ENCODE measurements at places on chromosomes 7 and 10.

DNA sequence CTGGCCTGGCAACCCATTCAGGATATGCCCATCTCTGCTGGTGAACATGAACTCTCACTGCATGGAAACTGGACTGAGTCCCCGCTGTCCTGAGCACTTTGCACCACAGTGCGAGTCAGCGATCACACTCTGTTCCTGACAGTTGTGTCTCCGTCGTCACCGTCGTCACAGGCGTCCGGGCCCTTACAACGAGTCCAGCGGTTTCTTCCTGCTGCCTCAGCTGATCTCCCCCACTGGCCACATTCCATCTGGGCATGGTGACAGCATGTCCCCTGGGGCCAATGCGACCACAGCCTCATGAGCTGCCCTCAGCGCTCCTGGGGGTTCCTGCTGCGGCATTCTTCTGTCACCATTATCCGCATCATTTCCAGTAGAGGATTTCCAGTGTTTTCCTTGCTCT lies 76.8 kb upstream of the KLF6 start:
- DNase-seq, result no peak

- no peak for DNase-seq
Observed at GRCh38 chr7:3215624-3216585, 85.1 kb upstream of the SDK1 start.

DNA sequence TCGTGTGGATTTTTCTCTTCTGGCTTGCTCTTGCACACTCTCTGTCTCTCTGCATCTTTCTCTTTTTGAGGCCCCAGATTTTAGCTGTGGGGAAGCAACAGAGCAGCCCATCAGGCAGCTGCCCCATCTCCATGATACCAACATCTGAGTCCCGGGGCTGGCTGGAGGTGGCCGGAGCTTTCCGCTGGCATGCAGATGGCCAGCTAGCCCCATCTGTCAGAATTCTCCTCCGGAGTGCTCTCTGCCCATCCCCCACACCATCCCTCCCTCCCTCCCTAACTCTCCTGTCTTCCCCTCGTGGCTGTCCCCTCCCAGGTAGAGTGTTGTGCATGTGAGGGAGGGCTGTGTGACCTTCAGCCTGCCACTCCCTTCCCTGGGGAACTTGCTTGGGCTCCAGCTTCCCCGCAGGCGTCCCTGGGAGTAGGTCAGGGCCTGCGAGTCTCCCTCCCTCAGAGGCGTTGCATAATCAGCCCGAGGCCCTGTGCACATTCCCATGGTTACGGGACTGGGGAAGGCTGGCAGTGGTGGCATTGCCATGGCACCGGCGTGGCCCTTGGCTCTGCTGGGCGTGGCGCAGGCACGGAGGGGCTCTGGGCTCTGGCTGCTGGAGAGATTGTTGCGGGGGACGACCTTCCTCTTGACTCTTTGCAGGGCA lies 24.7 kb downstream of the GHRHR start:
- no peak for DNase-seq

DNA sequence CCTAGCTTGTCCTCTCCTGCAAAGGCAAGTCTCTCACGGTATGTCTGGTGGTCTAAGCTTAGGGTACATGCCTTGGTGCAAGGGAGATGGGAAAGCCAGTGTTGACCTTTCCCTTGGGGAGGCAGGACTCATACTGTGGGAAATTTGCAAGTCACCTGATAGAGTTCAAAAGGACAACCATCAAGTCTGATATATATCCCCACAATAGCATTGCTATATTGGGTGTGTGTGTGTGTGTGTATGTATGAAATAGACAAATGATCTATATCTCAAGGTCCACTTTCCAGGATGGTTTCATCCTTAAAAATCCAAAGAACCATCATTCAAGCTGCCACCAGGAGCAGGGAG lies 12.2 kb upstream of the FFAR4 start:
- DNase-seq, result no peak

DNA sequence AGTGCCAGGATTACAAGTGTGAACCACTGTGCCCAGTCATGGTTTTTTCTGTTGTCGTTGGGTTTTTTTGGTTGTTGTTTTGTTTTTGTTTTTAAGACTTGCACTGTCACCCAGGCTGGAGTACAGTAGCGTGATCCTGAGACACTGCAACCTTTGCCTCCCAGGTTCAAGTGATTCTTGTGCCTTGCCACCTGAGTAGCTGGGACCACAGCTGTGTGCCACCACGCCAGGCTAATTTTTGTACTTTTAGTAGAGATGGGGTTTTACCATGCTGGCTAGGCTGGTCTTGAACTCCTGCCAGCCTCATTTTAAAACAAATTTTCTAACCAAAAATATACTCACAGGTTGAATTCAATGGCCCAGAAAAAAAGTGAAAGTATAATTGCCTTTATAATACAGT lies 174.1 kb downstream of the AHR start:
- DNase-seq, result no peak

All from mesothelial cell of epicardium (in vitro differentiated cells).